ENCODE measurements at places on chromosomes 5 and 9.

- peak; percentile 99 for DNase-seq
Measured at GRCh38 chr9:130847306-130848217, 12.5 kb downstream of the ABL1 start.

- no peak for DNase-seq
Measured at GRCh38 chr9:26551971-26552370, 340.6 kb downstream of the CAAP1 start.

- DNase-seq, result no peak
Measured at GRCh38 chr9:126667190-126668055, 53.7 kb downstream of the LMX1B start.

GRCh38 chr5:119161430-119161829 is 90.5 kb downstream of the DMXL1 start:
- no peak for DNase-seq

GRCh38 chr5:56457887-56458812 is 225.0 kb upstream of the ANKRD55 start:
- DNase-seq, result no peak

DNA sequence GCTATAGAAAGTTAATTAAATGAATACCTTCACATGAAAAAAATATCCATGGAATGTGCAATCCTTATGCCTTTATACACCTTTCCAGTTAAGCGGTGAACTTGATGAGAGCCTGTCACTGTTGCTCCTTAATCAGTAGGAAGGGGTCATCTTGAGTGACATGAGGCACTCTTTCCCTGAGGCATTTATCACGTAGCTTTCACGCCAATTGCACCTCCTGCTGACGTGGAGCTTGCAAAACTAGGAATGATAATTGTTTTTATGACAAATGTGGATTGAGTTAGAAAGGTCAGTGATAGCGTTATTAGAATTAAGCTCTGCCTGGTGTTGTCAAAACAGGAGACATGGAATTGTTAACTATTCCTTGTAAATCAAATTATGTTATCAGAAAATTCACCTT is 79.7 kb downstream of the SLF1 start:
- DNase-seq, result no peak

DNA sequence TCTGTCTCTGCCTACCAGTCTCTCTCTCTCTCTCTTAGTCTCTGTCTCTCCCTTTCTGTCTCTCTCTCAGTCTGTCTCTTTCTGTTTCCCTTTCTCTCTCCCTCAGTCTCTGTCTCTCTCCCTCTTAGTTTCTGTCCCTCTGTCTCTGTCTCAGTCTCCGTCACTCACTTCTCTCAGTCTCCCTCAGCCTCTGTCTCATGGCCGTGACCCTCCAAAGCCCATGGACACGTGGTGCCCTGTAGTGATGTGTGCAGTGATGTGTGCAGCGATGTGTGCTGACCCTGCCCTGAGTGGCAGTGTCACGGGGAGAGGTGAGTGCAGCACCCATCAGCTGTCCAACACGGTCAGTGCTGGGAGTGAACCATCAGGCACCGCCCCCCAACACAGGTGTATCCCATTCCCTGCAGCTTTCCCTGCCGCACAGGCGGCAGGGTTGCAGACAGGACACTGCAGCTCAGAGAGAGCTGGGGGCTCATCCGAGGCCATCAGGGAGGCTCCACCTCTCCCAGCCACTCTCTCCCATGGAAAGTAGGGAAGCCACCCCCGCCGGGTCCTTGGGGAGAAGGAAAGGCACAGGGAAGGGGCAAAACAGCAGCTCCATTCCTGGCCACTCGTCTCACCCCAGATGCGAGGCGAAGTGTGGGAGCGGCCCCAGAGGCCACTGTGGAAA is 794 bp upstream of the LRRC14B start:
- DNase-seq, result no peak

DNA sequence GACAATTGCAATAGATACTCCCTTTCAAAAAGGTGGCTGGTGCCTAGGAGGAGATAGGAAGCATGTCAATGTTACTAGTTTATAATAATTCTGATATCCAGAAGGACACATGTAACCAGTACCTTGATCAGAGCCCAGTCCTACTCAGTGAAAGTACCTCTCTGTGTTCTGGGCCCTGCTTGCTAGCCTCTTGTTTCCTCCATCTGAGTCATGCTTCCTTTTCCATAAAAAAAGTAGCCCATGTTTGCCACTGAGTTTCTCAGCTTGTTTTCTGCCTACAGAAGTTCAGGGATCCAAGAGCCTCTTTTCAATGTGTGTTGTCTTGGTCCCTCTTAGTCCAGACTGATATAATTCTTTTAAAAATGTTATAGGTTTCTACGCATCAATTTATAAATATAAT is 149.0 kb downstream of the SSBP2 start:
- DNase-seq, result no peak

GRCh38 chr5:114249823-114250222 is 112.0 kb upstream of the KCNN2 start:
- peak; percentile 92 for DNase-seq

DNA sequence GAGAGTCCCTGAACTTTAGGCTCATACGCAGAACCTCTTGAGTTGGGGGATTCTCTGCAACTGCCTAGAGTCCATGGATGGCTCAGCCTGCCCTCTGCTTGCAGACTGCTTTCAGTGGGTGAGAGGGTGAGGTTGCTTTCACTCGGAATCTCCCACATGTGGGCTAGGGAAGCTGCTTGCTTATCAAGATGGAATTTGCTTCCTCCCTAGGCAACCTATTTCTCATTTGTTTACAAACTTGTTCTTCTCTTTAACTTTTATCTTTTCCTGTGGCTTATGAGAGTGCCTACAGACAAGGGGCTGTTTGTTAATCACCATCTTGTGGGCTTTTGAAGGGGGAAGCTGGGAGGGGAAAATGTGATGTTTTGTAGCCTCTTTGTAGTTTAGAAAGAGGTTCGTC is 10.0 kb downstream of the TLE4 start:
- peak; percentile 72 for DNase-seq

GRCh38 chr5:3354606-3355005 is 241.0 kb upstream of the IRX1 start:
- DNase-seq, result no peak

- no peak for DNase-seq
Measured at GRCh38 chr9:38287420-38287985, 105.0 kb upstream of the ALDH1B1 start.

DNA sequence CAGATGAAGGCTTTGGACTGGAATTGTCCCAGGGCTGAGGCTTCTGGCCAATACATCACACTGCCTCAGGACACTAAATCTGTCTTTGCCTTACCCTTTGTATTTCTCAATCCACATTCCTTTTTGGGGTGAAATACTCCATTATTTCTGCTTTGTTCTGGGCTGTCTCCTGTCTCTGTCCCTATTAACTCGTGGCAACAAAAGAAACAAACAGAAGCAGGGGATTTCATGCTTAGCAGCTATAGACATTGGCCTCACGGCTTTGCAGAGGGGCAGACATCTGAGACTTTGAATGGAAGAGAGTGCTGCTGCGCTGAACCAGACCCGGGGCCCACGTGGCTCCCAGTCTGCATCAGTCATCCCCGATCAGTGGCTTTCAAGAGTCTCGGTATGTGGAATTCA is 129.7 kb downstream of the ARL15 start:
- no peak for DNase-seq

DNA sequence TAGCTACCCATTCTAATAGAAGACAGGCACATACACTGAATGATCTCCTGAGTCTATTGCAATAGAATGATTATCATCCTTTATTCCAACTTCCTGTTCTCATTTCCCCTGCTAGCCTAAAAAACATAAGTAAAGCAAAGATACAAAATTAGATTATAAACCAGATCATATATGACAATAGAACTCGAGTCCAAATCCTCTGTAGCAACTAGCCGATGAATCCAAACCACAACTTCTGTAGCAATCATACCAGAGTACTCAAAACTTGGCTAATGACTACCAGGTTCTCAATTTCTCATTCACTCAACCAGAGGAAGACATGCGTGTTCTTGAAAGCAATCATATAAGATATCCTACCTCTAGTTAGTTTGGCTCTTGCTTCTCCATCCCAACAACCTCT is 622.1 kb downstream of the PSAT1 start:
- no peak for DNase-seq

DNA sequence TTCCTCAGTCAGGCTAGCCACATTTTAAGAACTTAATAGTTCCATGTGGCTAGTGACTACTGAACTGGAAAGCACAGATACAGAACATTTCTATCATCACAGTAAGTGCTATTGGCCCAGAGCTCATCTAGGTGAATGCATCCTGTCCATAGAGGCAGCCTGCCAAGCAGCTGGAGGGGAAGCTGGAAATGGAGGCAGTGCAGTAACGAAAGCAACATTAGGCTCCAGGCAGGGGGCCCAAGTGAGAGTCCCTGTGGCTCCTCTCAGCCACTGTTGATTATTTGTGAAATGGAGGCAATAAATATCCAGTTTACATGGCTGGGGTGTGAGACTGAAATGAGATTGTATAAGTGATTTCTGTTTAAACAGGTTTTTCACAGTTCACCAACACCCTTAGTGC is 227.2 kb upstream of the KLF9 start:
- no peak for DNase-seq

GRCh38 chr5:98709681-98710080 is 63.8 kb upstream of the RGMB start:
- no peak for DNase-seq

GRCh38 chr9:137242269-137243203 is 1.4 kb downstream of the TUBB4B start:
- no peak for DNase-seq

GRCh38 chr5:130104895-130105688 is 200.8 kb downstream of the CHSY3 start:
- DNase-seq, result no peak

- no peak for DNase-seq
Measured at GRCh38 chr5:170791325-170791954, 7.9 kb downstream of the GABRP start.

GRCh38 chr5:151678713-151679112 is 8.0 kb downstream of the SPARC start:
- no peak for DNase-seq
